CD4-positive, alpha-beta T cell treated with Interleukin-10 for 1 hour (primary cell): ENCODE measurements at places on chromosomes 1 and 21.
A peak's percentile ranks its signal among the peaks of the same experiment; 100 is the strongest.

GRCh38 chr21:35238119-35238518, 189.0 kb upstream of the RUNX1 start:
- no peak for DNase-seq

- peak; percentile 26 for DNase-seq
Measured at GRCh38 chr1:109910963-109911798, 532 bp downstream of the CSF1 start.

DNA sequence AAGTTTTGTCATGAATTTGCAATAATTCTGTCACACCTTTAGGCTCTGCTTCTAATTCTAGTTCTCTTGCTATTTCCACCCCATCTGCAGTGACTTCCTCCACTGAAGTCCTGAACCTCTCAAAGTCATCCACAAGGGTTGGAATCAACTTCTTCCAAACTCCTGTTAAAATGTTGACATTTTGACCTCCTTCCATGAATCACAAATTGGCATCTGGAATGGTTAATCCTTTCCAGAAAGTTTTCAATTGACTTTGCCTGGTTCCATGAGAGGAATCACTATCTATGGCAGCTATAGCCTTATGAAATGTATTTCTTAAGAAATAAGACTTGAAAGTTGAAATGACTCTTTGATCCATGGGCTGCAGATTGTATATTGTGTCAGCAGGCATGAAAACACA, 19.7 kb upstream of the SFT2D2 start:
- no peak for DNase-seq

DNA sequence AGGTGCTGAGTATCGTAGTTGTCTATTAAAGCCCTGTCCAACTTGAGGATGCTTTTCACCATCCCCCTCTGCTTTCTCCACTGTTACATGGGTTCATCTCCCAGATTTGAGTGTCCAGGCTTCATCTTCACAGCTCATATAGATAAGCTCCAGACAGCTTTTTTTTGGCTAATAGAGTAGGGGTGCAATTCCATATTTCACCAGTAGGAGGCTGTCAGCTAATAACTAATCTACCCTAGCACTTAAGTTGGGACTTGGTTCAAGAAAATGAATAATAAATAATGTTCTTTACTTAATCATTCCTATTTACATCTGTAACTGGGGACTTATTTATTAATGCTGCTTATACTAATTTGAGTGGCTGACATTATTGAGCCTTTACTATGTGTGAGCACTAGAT, 124.5 kb downstream of the IGSF21 start:
- no peak for DNase-seq

DNA sequence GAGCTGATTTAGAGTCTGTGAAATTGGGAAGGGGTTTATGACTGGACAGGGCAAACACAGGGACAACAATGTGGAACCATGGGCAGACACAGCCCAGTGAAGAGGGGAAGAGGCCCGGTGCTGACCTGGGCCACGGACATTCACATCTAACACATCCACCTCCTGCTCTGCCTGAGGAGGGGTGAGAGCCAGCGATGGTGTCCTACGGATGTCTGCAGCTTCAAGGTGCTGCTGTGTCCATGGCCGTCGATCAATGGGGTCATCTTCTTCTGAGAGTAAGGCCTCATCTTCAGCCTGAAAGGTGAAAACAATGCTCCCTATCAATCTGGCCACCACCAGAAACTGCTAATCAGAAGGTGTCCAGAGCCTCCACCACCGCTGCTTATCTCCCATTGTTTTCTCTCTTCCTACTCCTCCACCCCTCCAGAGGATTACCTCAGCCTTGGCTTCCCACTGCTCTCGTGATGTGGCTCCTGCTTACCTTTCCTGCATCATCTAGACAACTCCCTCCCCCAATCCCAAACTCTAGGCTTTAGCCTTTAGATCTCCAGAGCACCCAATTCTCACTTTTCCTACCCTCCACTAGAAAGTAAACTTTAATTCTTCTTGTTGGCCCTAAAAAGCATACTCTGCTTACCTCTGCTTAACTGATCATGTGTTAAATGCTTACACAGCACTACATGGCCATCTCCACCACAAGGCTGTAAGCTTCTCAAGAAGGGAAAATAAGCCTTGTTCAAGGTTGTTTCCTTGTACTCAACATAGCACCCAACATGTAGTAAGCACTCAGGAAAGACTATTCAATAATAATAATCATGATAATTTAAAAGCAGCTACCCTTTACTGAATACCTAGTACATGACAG, 24.0 kb upstream of the ADAM30 start:
- no peak for DNase-seq

DNA sequence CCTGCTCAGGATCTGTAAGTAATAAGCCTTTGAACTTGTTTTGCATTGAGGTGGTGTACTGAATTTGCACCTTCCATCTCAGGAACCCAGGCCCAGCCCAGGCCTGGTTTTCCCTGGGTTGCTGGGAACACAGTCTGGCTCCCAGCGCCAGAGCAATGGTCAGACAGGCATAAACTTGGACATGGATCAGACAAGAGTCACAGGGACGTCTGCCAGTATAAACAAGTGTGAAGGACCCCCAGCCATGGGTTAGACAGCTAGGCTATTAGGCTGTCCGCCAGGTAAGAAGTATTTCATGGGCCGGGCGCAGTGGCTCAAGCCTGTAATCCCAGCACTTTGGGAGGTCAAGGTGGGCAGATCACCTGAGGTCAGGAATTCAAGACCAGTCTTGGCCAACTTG, 5.5 kb downstream of the IFNLR1 start:
- DNase-seq = no peak

DNA sequence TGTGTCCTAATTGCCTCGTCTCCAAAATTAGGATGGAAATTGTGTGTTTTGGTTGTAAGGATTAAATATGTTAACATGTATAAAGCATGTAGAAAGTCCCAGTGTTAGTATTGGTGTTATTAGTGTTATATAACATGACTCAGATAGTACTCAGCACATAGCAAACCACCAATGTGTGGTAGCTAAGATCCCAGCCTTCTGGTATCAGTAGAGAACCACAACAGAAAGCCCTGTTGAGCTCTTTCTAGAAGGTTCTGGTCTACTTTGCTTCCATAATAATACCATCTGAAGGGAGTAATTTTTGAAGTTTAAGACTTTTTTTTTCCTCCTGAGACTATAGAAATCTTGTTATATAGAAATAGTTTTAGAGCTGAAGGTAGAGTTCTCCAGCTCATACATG, 259.3 kb upstream of the SGIP1 start:
- peak; percentile 56 for DNase-seq

DNA sequence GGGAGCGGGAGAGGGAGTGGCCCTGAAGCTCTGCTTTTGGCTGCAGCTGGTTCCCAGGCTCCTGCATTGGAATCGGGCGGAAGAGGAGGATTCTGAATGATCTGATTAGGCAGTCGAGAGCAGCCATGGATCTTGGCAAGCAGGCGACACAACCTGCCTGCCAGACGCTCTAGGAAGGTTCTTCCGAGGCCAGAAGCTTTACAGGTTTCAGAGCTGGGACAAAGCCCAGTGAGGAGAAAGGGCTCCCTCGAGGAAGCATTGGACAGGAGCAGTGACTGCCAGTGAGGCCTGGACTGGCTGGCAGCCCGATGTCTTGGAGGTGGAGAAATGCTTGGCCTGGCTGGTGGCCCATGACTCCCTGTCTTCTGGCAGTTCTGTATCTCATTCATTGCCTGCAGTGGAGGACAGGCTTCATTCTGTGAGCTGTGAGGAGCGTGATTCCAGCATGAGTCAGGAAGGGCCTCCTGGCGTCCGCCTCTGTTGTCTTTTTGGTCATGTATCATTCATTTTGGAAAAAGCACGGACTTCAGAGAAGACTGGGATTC, 132.7 kb upstream of the IPO9 start:
- DNase-seq = no peak

GRCh38 chr1:229437443-229437842, 3.5 kb upstream of the ACTA1 start:
- no peak for DNase-seq

GRCh38 chr1:114289824-114290223, 136.2 kb upstream of the SYT6 start:
- no peak for DNase-seq

- no peak for DNase-seq
Measured at GRCh38 chr1:54378157-54378873, 27.9 kb downstream of the SSBP3 start.

GRCh38 chr1:35030338-35030737, 1.4 kb downstream of the ZMYM6 start:
- no peak for DNase-seq

DNA sequence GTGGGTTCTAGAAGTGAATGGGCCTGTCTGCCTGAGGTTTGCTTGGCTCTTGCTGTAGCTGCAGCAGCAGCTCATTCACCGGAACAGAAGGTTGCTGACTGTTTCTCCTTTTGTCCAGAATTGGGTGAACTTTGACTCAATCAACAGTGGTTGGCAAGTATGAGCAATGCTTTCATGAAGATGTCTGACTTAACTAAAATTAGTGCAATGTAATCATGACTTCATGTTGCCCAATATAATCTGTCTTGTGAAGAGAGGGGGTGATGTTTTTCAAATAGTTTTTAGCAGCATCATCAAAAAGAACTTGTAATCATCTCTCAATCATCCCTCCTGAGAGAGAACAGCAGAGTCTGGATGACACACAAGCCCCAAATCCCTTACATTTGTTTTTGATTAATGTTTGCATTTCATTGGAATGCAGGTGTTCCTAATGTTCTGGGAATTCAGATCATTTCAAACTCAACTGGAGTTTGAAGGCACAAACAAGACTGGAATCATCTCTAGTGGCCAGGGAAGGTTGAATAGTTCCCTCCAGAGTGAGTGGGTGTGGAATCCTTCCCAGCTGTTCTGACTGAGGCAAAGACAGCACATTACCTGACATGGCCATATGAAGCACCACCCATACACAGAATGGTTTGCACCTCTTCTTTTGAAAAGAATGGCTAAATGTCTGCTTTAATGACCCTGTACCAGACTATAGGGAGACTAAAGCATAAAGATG, 82.9 kb downstream of the HLX start:
- DNase-seq = no peak

DNA sequence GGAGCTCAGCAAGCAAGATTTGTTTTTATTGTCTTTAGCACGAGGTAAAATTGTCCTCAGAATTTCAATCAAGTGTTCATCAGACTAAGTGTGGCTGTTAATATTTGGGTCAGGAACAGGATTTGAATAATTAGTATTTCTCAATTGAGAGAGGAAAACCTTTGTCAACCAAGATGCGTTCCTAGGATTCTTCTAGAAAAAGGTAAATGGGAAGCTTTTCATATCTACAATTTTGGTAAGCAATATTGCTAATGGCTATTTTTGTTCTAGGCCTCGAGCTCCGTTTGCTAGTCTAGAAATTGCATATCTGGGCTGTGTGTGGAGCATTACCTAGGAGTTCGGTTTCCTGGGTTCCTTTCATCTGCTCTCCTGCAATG, 4.1 kb upstream of the PIGV start:
- no peak for DNase-seq

DNA sequence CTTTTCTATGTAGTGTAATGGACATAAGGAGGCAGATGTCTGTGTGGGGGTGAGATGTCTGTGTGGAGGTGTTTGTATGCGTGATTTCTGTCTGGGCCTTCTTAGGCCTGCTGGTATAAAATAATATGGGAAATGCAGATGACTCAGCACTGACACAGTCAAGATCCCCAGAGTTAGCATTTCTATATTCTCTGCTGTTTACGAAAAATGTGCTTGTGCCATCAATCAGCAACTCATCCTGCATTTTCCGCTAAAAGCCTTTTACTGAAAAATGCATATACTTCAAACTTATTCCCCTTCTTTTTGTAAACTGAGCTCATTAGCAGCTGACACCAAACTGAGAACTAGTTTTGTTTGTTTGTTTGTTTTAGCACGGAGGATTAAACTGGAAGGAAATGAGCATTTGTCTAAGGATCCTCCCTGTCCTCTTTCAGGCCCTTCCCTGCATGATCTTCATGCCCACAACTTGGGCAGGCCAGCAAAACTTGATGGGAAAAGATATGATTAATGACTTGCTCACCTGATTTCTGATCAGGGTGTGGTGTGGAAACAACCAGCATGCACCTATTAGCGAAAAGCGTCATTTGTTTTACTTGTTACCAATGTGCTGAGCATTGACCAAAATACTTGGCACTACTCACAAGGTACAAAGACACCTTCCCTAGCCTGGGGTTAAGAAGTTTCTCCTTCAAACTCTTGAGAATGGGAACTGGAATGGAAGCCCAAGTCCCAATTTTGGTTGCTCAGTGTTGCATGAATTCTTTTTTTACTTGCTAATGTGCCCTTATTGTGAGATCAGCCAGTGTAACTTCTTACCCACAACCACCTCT, 77.4 kb downstream of the NDUFS5 start:
- DNase-seq = no peak

DNA sequence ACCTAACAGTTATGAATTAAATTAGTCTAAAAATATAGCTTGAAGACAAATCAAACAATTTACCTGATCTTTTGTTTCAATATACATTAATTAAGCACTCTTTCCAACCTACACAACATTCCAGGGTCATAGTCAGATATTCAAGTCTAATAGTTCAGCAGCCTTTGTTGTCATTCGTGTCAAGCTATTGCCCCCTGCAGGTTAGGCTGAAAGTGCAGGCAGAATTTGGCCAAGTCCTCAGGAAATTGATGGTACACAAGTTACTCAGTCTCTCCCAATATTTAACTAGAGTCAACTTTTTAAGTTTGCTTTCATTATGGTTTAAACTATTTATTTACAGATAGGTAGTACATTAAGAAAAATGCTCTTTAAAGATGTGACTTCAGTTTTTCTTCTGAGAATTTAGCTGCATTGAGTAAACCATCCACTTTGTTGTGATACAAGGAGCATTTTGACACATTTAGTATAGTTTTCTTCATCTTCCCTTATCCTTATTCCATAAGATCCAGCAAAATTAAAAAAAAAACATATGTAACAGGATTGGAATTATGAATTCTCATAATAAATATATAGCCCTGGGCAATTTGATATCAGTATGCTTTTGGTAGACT, 130.3 kb upstream of the DPYD start:
- DNase-seq = peak; percentile 79

- DNase-seq = no peak
Measured at GRCh38 chr1:74195339-74195738, 2.6 kb downstream of the LRRIQ3 start.

DNA sequence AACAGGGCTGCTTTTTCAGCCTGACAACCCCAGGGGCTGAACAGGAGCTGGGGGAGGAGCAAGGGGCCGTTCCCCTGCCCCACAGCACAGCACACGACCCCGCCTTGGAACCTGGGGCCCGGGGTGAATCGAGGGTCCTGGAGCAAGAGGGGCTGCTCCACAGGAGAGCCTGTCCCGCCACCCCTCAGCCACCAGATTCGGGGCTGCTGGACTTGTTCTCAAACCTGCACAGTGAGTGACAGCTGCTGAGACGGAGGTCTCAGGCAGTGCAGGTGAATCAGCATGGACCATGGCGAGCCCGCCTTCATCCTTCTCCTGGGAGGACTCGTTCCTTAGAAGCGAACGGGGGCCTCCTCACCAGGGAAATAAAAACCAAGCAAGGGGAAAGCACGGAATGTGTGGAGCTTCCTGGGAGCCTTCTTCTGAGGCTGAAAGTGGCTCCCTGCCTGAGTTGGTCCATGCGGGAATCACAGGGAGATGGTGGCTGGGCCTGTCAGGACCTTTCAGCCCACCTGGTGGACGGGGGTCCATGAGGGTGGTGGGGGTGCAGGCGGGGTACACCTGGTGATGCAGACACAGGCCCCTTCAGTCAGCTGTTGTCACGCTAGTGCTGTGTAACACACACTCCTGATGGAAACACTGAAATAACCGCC, 125.4 kb downstream of the SIK1 start:
- no peak for DNase-seq

GRCh38 chr21:19937619-19938018, 1060.6 kb upstream of the NCAM2 start:
- no peak for DNase-seq
